ENCODE measurements at places on chromosomes 6 and 20.

- DNase-seq: peak; percentile 39
Measured at GRCh38 chr20:57089699-57090144, 176.7 kb downstream of the BMP7 start.

DNA sequence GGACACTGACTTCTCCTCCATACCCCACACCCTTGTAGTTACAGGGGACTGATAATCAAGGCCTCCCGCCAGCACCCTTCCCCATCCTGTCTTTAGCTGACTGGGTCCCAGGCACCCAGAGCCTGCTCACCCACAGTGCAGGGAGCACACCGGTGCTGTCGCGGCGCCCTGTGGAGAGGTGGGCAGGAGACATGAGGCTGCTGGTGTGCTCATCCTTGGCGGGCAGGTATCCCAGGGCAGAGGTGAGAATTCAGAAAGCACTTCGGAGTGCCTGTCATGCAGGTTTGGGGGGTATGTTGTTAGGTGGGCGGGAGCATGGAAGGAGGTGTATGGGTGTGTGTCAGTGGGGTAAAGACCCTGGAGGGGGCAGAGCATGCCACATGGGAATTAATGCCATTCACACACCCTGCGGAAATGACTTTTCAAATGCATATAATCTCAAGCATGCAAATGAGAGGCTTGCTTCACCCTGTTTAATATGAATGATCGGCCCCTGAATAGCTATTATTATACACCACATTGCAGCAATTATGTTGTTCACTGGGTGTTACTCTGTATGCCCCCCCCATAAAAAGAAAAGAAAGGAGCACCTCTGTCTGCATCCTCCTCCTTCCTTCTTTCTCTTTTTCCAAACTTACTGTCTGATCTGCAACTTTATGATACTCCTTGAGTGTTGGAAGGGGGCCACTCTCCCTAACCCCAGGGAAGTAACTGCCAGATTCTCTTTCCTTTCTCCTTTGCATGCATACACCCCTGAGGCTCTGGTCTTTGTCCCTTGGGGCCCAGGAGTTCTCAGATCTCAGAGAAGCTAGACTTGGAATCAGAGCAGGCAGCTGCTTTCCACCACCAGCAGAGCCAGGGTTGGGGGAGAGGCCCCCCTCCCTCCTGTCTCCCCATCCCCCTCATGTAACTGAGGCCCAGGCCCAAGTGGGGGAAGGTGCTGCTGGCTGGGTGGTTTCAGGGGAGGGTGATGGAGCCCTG is 16.0 kb downstream of the FOXP4 start:
- no peak for DNase-seq

DNA sequence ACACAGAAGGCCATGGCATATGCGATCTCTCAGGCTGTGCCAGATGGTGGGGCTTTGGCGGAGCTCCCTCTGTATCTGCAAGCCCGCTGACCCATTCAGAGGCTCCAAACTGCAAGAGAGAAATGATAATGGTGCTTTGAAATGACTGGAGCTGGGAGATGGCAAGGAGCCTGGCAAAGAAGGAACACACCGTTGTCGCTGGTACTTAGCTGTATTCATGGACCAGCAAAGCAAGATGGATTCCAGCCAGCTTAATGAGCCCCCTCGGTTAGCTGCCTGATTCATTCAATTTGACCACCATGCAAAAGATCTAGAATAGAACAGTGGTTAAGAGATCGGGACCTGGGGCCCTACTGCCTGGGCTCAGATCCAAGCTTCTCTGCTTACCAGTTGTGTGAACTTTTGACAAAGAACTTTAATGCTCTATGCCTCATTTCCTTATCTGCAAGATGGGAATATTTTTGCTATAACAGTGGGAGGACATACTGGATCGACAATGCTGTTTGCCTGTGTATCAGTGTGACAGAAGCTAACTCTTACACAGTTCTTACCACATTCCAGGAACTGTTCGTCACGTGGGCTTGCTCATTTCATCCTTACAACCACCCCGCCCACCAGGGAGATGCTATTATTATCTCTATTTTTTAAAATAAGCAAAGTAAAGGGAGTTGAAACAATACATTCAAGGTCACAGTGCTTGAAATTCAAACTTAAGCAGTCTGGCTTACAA is 317.8 kb upstream of the SULF2 start:
- DNase-seq: no peak

- DNase-seq: no peak
Measured at GRCh38 chr6:73688351-73688750, 7.7 kb upstream of the CD109 start.

GRCh38 chr6:97136626-97137358 is 146.2 kb downstream of the MMS22L start:
- no peak for DNase-seq

GRCh38 chr20:49228676-49229075 is 9.5 kb downstream of the DDX27 start:
- no peak for DNase-seq

DNA sequence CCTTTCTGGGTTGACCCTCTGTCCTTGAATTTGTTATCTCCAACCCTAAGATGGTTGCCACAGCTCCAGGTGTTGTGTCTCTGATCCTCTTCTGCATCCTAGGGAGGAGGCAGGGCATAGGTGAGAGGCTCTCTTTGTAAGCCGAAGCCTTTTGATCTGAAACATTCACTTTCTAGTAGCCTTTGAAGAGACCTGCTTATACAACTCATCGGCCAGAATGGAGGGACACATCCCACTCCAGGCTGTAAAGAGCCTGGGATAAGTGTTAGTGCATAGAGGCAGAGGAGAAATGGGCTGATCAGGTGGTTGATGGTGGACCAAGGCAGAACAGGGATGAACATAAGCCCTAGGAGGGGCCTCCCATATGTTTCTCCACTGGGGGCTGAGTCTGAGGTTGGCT is 137.1 kb upstream of the KCNG1 start:
- DNase-seq: no peak

DNA sequence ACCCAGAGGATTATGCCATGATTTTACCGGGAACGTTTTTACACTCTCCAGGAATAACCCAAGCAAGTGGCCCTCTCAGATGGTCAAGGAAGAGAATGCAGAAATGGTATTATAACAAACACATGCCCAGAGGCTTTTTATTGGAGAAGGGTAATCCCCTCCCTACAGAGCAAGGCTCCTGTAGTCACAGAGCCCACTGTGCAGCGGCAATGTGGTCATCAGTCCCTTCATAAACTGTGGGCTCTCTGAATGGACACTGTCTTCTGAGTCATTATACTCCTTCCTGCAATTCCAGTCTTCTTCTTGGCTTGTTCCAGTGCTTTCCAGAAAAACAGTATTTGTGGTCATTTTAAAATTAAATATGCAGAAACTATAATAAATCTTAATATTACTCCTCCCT is 74.7 kb downstream of the LAMA4 start:
- DNase-seq: no peak

GRCh38 chr6:26223228-26223627 is 136.0 kb downstream of the HFE start:
- no peak for DNase-seq

DNA sequence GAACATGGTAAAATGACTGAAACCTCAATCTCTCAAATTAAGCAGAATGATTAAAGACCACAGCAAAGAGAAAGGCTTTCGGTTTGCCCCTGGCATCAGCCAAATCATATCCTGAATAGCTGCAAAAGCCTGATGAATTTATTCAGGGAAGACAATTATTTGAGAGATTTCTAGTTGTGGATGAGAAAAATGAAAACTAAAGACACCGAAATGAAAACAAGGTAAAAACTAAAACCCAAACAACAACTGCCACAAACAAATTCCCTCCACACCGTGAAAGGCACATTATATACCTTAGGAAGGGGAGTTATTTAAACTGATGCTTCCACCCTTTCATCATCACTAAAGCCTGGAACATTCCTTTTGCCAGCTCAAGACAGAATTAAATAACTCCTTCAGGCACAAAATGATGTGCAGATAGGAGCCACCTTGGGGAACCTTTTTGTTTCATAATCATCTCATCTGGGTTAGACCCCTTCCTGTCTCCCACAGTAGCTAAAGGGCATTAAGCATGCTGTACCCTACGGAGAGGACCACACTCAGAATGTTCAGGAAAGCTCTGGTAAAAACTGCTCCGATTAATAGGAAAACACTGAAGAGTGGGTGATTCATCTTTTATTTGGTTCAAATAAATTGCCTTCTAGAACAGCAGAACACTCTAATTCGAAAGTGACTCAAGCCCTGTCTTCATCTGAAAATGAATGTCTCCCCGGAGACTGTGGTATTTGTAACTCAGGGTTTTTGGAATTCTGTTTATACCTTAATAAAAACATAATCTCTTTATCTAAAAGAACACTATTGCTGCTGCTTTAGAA is 9.1 kb upstream of the ANKRD60 start:
- DNase-seq: no peak

DNA sequence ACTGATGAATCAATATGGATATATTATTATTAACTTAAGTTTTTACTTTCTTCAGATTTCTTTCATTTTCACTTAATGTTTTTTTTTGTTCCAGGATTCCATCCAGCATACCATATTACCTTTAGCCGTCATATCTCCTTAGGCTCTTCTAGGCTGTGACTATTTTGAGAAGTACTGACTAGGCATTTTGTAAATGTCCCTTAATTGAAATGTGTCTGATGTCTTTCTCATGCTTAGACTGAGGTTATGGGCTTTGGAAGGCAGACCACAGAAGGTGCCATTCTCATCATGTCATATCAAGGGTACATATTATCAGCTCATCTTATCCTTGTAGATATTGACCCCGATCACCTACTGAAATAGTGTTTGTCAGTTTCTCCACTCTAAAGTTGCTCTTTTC is 101.3 kb downstream of the FOXO3 start:
- DNase-seq: no peak

DNA sequence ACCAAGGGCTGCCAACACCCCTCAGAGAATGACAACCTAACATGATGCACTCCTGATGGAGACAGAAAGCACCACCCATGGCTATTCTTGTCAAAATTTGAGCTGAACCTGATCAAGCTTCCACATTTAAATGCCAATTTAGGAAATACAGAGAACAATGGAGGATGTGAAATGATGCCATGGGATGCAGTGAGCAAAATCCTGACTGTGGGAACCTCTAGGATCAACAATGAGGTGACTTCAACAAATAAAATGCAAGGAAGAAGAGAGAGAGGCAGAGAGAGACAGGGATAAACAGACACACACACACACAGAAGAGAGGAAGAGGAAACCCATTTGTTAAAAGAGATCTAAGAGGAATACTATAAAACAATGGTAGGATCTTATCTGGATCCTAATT is 119.6 kb upstream of the NUP153 start:
- no peak for DNase-seq

DNA sequence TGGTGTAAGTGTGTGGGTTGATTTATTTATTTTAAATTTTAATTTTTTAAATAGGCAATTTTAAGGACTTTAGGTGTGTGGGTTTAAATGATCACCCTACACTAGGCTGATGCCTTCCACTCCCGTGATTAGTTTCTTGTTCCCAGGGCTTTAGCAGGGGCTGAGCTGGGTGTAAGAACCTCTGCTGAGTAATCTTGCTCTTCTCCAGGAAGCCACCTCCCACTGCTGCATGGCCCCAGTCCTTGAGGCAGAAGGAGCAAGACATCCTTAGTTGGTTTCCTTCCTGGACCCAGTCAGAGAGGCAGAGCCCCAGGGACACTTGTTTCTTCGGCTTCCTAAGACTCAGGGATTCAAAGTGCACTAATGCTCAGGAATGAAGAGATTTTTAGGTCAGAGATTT is 19.8 kb upstream of the CDC5L start:
- no peak for DNase-seq

- DNase-seq: no peak
Measured at GRCh38 chr20:56217829-56218228, 30.7 kb upstream of the MC3R start.

DNA sequence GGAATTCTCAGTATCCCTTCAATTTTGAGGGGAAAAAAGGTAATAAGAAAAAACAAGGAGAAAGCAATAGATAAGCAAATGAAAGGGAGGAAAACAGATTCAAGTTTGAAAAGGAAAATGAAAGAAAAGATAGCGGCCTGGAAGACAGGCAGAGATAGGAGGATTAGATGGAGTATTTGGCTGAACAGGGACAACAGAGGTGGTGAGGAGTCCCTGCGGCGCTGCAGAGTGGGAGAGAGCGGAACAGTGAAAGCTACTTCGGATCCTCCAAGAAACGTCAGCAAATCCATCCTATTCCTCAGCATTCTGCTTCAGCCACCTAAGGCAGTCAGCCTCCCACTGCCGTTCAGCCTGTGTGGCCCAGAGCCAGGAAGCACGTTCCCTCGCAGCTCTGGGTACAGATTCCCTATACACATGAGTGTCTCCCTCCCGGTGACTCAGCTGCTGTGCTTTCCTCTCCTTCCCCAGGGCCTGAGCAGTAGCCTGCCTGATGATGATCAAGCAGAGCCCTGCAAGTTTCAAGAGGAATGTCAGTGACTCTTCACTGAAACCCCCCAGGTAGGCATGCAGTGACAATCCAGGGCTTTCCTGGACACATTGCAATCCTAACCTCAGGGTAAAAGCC is 43.4 kb upstream of the CDYL start:
- DNase-seq: no peak

DNA sequence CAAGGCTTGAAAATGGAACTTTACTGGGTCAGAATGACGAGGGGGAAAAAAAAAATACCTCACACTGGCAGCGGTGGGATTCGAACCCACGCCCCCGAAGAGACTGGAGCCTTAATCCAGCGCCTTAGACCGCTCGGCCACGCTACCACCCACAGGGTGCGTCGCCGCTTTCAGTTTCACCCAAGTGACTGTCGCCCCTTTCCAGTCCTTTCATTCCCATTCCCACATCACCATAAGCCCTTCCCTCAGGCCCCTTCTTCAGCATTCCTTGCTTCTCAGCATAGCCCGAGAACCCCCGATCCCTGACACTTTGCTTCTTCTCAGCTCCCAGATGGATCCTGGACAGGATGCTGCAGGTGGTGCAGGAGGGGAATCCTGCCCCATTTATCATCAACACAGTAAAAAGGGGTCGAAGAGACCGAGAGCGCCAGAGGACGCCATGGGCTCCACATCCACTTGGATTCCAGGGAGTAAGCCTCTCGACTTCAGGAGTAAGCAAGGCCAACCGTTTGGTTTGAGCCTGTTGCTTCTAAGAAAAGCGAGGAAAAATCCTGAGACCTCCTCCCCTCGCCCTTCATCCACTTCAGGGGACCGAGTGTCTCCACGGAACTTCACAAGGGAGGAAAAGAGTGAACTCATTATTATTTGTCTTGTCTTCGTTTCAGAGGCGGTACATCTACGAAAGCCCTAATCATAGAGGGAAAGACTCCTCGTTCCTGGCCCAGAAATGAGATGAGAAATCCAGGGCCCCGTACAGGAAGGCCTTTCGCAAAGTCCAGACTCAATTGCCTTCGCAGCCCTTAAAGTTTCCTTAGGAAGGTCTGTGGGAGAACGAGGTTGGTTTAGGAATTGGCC is 20.0 kb upstream of the TRIM27 start:
- DNase-seq: peak; percentile 66

DNA sequence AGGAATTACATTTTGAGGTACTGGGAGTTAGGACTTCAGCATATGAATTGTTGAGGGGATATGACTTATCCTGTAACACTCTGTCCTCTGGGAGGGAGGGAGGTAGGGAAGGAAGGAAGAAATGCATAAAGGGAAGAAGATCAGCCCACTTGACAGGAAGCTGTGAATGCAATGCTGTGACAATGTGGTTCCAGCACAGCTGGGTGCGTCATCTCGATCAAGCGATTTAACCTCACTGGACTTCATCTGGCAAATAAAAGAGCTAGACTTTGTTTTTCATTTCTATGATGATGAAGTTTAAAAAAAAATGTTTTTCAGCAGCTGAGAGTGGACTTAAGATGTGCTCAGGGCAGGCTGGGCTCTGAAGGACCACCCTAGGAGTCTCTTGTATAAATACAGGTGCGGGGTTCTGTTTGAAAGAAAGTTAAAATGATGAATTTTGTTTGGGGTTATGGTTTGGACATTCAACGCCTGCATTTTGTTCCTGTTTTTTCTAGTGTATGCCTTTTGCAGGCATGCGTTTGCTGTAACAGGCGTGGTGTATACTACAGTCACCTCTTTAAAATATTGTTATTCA is 178.1 kb downstream of the RIMS1 start:
- no peak for DNase-seq

Measured in naive thymus-derived CD4-positive, alpha-beta T cell (primary cell).